ENCODE measurements at places on chromosomes 4 and X.

DNA sequence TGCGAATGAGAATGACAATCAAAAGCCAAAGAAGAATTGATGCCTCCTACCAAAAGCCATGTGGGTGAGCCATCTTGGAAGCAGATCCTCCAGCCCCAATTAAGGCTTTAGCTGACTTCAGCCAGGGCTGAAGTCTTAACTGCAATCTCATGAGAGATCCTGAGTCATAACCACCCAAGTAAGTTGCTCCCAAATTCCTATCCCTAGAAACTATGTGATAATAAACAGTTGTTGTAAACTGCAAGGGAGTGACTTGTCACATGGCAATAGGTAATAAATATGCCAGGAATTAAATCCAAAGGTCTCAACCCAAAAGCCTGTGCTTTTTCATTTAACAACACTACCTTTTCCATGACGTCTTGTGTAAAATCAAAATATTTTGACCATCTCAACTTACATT, 154.2 kb upstream of the TBL1X start:
- DNase-seq: peak; percentile 73

DNA sequence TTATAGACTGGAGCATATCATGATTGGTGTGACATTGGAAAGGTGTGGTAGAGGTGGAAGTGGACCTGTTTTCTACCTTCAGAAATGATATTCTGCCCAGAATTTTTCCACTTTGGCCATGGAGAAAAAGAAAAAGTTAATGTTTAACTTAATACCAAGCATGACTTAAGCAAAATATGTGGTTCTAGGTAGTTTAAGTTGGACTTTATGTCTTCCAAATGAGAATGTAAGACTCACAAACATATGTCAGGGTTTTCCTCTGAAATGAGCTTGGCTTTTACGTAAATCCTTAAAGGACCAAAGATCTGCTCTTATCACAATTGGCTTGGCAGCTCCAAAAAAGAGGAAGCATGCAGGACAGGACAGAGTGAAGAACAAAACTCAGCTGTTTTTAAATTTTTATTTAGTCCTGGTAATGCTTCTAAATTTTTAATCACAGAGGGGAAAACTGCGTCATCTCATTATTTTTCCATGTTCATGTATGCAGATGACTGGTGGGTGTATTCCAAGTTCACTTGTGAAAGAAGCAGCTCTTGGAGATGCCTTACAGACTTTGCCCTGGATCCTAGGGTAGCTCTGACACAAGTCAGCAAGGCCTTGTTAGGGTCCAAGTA, 98.2 kb downstream of the ANK2 start:
- peak; percentile 79 for DNase-seq

DNA sequence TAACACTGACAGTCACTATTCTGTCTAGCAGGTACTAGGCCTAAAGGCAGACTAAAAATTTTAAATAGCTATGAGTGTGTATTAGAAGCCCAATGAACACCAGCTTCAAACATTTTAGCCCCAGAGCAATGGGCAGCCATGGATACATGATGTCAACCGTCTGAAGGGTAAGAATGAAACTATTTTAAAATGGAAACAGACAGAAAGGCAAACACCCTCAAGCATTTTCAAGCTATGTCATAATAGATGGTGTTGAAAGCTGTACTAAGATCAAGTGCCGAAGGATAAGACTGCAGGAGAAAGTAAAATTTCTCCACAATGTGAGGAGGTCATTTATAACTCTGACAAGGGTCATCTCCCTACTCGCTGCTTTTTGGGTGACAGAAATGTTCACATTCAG, 225.0 kb downstream of the COL25A1 start:
- DNase-seq: no peak

- peak; percentile 6 for DNase-seq
Observed at GRCh38 chr4:170339522-170339921, 249.8 kb upstream of the AADAT start.

DNA sequence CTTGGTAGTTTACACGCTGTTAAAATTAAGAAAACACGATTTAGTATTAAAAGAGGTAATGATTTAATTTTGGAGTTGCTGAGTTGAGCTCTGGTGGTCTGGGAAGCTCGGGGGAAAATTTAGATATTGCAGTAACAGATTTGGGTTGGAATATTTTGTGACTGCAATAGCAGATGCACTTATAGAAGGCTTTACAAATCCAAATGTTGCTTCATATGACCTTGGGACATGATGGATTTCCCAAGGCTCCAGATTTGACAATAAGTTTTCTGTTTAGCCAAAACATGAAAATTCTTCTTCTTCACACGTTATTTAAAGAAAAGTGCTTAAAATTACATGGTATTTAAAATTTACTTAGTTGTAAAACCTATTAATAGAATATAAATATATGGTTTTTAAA, 302.0 kb downstream of the SPRY1 start:
- no peak for DNase-seq

All from renal cortical epithelial cell (primary cell).